ENCODE measurements at places on chromosomes 5 and 9.

DNA sequence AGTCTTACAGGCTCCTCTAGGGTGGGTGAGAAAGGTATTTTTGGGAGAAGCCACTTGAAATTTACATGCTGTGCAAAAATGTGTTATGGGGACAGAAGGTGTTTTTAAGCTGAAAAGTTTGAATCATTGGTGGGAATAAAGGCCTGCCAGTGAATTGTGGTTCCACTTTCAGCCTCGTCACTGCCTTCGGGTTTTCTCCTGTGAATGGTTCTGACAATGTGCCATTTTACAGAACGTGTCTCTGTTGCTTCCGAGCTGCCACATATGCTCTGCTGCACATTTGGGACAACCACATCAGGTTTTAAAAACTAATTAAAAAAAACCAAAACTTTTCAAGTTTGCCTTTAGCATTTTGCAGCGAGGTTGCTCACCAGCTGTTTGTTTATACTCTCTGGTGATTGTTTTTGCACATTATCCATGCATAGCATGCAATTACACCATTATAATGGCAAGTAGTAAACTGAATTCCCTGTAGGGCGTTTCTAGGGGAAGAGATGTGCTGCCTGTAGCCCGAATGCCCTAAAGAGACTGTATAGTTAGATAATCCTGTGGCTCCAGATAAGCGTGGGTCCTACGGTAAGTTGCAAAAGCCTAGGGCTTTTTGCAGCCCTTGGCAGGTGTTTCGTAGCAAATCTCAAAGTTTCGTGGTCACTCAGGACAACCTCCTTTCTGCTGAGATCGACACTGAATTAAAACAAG lies 40.1 kb upstream of the SUB1 start:
- no peak for DNase-seq

DNA sequence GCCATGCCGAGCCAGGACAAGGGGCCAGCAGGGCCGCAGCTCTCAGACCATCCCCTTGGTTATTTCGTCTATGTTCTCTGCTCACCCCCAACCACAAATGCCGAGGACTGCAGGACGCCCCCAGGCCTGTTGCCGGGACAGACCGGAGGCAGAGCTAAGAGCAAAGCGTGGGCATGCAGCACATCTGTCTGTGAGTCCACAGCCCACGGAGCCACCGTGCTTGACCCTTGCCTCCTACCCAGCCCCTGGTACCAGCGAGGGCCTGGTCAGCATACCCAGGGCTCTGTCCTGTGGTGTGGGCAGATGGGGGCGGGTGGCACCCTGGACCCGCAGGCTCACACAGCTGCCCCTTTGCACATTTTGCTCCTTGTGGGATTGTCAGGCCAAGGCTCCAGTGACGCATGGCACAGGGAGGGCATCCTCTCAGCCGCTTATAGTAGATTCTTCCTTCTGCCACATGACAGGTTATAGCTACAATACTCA lies 4.7 kb downstream of the BRD3 start:
- no peak for DNase-seq

DNA sequence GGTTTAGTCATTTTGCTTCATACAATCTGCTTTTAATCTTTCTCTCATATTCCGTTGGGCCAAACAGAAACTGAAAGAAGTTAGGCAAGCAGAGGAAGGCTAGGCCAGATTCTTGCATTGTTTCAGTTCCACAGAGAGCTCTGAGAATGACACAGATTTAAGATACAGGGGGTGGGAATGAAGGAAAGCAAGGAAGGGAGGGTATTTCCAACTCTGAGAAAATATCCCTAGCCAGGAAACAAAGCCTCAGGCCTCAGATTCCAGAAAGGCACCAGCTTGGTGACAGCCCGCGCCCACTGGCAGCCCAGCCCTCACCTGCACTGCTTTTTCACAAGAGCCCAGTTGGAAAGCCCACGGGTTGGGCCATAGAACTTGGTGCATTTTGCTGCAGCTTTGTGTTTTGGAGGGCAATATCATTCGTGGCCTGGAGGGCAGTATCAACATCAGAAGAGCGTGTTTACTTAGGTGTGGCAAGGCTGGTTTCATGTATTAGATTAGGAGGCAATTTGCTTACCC lies 63.5 kb downstream of the ENC1 start:
- no peak for DNase-seq

DNA sequence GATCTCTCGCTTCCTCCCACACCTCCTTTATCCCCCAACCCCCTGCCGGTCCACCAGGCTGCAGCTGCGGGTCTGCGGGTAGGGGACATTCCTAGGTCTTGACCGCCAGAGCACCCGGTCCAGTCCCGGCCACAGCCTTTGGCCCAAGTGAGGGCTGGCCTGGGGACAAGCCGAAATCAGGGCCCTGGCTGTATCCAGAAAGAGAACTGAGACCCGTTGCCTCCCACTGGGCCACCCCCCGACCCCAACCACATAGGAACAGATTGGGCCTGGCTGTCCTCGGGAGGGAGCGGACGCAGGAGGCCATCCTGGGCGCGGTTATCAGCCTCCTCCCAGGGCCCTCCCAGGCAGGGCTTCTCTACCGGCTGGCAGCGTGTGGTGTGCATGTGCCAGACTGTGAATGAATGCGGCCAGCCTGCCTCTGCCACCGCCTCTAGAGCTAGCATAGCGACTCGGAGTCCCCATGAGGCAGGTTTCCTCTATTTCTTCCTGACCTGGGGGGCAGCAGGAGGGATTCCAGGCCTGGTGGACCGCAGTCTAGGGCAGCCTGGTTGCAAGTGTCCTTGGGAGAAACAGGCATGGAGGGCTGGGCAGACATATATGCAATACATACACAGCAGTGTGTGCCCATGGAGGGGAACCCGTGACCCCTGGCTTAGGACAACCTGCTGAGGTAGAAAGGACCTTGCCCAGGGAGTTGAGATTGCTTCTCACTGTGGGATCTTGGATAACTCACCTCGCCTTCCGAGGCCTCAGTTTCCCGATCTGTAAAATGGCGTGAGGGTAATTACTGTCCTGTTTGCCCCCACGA lies 1.2 kb downstream of the N4BP3 start:
- DNase-seq = no peak

GRCh38 chr5:132254321-132254977 lies 3.0 kb upstream of the PDLIM4 start:
- no peak for DNase-seq

DNA sequence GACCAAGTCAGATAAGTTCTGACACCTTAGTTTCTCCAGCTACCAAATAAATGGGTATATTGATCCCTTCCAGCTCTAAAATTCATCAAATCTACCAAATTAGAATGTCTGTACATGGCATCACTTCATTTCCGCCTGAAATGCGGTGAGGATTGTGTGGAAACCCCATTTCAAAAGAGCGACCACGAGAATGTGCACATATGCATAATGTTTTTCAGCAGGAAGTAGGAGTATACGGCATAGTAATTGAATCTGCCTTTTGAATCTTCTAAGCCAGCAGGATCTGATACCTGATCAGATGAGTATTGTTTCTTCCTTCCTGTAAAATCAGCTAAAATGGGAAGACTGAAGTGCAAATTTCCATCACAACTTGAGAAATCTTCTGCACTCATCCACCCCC lies 418.6 kb downstream of the TMEM38B start:
- DNase-seq = no peak
